ENCODE measurements at places on chromosomes 2 and 18.

DNA sequence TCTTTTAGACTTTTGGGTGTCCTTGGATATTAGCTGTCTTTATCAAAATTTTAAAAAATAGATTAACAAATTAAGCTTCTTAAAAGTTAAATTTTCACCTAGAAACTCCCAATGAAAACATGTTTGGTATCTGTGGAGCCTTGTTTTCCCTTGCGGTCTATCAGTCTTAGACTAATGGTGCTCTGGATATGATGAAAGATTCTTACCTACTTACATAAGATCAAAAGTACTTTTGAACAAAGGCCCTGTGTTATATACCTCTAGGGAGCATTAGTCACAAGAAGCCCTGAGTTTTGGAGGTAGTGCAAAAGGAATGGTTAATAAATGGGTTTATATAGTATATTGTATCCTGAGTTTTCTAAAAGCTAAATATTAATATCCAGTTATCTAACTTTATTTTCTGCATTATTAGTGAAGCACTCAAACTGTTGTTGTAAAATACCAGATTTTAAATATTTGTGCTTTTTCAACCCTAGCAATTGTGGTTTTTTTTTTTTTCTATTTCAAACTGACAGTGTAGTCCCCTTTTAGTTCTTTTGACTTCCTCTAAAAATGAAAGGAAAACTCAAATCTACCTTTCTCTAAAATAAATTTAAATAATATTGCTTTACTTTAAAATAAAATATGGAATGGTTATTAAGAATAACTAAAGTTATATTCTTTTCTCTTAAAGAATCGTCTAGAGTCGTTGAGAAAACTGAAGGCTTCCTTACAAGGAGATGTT, 18.1 kb downstream of the NDC80 start:
- DNase-seq = no peak

- DNase-seq = no peak
Measured at GRCh38 chr2:241649404-241649803, 11.9 kb downstream of the ATG4B start.

DNA sequence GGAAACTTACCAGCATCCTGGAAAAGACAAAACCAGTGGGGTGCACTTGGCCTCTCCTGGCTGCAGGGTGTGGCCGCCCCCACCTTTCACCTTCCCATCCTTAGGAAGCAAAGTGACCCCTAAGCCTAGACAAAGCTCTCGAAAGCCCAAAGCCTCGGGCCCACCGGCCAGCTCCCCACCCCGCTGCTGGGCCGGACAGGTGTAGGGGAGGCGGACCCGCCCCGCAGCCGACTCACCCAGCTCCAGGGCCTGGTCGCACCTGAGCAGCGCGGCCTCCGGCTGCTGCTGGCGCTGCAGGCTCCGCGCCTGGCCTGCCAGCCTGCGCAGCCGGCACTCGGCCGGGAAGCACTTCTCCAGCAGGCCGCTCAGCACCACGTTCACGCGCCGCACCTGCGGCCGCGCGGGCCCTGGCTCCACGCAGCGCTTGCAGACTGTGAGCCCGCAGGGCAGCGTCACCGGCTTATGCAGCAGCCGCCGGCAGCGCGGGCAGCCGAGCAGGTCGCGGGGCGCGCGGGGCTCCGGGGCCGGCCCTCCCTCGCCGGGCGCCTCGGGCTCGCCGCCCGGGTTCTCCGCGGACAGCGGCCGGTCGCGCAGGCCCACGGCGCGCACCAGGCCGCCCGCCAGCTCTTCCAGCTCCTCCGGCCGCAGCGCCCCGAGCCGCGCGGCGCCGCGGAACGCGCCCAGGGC, 979 bp downstream of the LONRF2 start:
- no peak for DNase-seq

GRCh38 chr18:22609642-22610041, 191.9 kb upstream of the CTAGE1 start:
- DNase-seq = no peak

DNA sequence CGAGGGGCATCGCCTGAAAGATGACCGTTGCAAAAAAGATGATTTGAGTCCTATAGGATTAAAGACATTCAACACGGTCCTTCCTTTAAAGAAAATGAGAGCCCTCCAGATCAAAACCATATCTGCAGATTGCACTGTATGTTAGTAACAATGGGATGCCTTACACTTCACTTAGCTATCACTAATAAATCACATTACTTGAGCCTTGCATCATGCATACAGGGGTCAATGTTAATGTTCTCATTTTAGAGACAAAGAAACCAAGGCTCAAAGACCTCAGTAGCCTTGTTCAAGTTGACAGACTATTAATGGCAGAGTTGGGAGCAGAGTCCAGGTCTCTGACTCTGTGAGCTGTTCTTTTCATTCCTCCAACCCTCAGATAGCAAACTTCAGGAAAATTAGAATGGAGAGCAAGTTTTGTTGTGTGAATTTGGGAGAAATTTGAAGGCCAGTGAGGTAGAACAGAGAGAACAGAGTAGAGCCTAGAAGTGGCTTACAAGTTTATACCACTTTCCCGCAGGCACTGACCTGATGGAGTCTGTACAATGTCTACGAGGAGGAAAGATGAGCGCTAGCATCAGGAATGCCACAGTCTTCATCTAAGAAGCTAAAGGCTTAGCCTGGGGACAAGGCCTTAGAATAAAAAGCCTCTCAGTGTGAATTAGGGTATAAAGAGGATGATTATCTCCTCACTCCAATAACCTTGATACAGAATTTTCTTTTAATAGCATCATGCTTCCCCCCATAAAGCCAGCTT, 48.3 kb downstream of the TRIB2 start:
- no peak for DNase-seq

GRCh38 chr2:113276761-113277425, 1.8 kb downstream of the PAX8 start:
- no peak for DNase-seq

- no peak for DNase-seq
Measured at GRCh38 chr2:236105955-236106607, 62.1 kb downstream of the GBX2 start.

DNA sequence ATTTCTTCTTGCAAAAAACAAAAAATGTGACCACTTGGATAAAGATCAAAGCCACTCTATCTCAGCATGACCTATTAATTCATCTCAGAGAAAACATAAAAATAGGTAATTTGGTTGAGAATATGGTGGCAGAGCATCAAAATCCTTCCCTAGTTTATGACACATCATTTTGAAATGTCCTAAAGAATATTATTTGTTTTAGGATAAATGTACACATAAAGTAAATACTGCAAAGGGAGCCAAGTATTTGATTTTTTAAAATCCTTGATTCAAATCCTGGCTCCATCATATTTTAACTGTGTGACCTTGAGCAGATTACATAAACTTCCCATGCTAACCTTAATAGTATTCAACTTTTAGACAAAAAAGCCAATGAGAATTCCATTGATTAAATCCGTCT, 206.6 kb downstream of the CDH2 start:
- DNase-seq = no peak

DNA sequence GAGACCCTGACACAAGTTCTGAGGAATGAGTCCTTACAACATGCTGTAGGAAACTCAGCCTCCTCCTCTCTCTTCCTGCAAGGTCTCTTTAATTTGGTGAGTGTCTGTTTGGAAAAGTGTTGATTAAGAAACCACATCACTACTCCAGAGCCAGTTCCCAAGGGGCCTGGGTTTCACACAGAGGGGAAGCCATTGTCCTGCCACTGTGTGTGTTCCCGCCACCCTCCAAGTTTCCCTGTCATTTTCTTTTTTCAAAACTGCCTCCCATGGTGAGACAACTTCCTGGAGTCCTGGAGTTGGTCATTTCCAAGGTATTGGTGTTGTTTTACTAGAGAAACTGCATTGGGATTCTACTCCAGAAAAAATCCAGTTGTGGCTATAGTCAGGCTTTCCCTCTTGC, 232.0 kb upstream of the PARD3B start:
- DNase-seq = no peak

DNA sequence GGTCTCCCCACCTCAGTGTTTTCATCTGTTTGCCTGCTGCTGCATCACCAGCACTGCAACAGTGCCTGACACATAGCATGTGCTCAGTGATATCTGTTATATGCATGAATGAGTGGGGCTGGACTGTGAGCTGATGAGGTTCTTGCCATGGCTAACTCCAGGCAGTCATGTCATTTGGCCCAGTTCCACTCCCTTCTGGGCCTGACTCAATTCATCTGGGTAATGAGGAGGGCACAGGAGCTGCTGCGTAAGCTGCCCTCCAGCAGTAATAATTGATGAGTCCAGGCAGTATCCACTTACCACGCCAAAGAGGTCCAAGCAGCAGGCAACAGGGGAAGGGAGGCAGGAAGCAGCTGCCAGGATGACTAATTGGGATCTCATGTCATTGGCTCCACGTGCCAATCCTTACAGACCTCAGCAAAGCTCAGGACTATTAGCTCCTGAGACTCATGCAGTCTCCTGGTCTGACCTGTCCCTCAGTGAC, 34.1 kb upstream of the MAT2A start:
- no peak for DNase-seq

DNA sequence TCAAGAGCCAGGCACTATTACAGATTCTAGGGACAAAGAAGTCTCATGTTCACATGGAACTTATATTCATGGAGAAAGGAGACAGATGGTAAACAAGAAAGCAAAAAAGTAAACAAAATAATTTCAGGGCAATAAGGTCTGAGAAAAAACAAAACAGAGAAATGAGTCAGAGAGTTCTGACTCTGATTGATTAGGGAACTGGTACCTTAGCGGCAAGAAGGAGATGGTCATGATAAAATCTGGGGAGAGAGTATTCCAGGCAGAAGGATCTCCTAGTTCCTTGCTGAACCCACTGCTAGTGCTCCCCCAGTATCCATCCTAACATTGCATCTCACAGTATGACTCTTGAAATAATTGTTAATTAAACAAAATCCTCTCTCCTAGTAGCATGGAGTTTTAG, 161.8 kb upstream of the KLF7 start:
- DNase-seq = no peak

- DNase-seq = no peak
Measured at GRCh38 chr2:86186431-86186830, 8.8 kb downstream of the IMMT start.

- DNase-seq = no peak
Measured at GRCh38 chr2:186516396-186516795, 30.3 kb downstream of the ZC3H15 start.

GRCh38 chr2:75846683-75847190, 136.0 kb upstream of the GCFC2 start:
- DNase-seq = no peak
